ENCODE measurements at places on chromosomes 6 and 20.

GRCh38 chr20:3307725-3308124, 68.7 kb upstream of the SLC4A11 start:
- DNase-seq: no peak

GRCh38 chr6:149457316-149457884, 27.4 kb downstream of the ZC3H12D start:
- no peak for DNase-seq

DNA sequence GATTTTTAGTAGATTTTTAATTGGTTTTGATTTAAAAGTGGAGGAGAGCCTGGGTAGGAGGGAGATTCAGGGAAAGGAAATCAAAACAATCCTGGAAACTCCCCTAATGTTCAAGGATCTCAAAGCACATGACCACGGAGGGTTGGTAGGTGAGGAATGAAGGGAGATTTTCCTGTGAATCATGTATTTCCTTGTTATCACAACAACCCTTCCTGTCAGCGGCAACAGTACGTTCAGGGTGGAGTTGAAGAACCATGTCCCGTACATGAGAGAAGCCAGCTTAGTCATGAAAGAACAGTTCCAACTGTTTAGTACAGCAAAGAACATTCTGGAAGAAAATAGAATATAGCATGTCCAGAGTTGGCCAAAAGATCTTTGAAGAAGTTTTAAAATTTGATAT, 79.4 kb upstream of the SCAF8 start:
- DNase-seq: no peak

DNA sequence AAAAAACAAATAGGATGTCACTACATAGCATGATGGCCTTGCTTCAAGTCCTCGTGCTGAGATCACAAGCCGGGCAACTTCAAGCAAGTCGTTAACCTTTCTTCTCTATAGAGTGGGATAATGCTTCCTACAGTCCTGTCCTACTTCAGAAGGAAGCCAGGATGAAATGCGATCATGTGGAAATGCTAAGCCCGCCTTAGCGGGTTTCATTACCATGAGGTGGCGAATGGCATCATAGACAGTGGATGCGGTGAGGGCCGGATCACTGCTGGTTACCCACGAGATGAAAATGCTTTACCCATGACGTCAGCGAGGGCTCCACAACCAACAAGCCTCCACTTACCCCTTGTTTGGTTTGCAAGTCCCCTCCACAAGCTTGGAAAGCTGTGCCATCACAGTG, 206.4 kb downstream of the TBXT start:
- no peak for DNase-seq

GRCh38 chr6:145506565-145506964, 228.8 kb downstream of the EPM2A start:
- DNase-seq: no peak

GRCh38 chr6:28657381-28657768, 131.7 kb downstream of the GPX5 start:
- DNase-seq: no peak

DNA sequence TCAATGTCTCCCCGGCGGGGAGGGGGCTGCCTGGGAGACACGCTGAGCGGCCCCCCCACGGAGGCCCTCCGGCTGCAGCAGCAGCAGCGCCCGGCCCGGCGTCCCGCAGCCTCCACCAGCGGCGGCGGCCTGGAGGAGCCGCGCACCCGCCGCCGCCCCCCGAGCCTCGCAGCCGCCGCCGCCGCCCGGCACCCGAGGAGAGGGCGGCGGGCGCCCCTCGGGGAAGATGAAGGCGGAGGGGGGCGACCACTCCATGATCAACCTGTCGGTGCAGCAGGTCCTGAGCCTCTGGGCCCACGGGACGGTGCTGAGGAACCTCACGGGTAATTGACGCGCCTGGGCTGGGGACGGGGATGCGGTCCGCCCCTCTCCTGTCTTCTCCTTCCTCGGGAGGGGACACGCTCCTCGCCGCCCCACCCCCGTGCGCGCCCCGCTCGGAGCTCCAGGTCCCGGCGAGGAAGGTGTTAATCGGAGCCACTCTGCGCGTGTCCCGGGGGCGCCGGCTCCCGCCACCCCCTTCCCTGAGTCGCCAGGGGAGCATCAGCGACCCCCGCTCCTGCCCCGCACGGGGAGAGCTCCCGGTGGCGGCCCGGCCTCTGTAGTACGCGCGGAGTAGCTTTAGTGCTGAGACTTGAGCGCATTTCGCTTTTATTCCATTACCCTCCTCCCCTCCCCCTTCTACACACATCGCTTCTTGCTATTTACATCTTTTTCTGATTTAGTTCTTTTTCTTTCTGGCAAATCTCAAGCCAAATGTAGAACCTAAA, 686 bp downstream of the TMEM170B start:
- DNase-seq: peak; percentile 30

- no peak for DNase-seq
These were observed 917.9 kb downstream of the KIF16B start for GRCh38 chr20:15655295-15655874.

GRCh38 chr6:69305456-69305855, 491.4 kb downstream of the LMBRD1 start:
- DNase-seq: no peak

- no peak for DNase-seq
These were observed 23.5 kb downstream of the MCM8 start for GRCh38 chr20:5973971-5974370.

GRCh38 chr6:22653980-22654610, 84.7 kb downstream of the HDGFL1 start:
- DNase-seq: no peak

- DNase-seq: no peak
These were observed 25.2 kb downstream of the PHF3 start for GRCh38 chr6:63660757-63661156.

DNA sequence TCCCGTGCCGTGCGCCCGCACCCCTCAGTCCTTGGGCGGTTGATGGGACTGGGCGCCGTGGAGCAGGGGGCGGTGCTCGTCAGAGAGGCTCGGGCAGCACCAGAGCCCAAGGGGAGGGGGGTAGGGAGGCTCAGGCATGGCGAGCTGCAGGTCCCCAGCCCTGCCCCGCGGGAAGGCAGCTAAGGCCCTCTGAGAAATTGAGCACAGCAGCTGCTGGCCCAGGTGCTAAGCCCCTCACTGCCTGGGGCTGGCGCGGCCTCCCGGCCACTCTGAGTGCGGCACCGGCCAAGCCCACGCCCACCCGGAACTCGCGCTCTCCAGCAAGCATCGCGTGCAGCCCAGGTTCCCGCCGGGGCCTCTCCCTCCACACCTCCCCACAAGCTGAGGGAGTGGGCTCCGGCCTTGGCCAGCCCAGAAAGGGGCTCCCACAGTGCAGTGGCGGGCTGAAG, 16.4 kb downstream of the SOX4 start:
- no peak for DNase-seq

DNA sequence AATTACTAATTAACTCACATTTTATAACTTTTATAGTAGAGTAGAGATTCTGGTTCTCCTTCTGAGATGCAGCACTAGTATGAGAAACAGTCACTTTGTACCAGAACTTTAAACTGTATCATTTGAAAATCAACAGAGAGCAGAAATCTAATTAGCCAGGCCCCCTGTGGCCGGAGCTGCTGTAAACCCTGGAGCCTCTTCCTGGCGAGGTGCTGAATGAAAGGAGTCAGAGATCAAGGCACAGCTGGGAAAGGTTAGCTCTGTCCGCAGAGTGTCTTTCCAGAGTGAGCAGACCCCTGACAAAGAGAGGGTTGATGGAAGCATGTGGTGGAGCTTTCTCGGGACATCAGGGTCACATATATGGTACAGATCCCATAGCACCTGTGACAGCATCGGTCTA, 703.8 kb downstream of the RFPL4B start:
- DNase-seq: no peak

GRCh38 chr6:138948004-138948403, 40.0 kb downstream of the REPS1 start:
- DNase-seq: no peak

DNA sequence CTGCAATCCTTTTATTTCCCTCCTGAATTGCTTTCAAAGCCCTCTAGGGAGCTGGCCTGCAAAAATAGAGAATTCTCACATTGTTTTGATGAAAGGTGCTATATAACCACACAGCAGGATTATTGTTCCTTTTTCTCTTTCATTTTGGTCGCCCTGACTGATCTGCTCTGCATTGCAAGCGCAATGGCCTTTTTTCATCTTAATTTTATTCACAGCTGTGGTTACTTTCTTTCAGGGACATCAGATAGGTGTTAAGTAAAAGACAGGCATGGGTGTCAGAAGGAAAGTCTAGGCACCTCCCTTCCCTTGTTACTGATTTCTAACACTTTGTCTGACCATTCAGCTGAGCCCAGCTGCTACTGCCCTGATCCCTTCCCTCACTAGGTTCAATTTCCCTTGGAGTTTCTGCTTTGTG, 850.5 kb upstream of the MAP3K7 start:
- DNase-seq: no peak

DNA sequence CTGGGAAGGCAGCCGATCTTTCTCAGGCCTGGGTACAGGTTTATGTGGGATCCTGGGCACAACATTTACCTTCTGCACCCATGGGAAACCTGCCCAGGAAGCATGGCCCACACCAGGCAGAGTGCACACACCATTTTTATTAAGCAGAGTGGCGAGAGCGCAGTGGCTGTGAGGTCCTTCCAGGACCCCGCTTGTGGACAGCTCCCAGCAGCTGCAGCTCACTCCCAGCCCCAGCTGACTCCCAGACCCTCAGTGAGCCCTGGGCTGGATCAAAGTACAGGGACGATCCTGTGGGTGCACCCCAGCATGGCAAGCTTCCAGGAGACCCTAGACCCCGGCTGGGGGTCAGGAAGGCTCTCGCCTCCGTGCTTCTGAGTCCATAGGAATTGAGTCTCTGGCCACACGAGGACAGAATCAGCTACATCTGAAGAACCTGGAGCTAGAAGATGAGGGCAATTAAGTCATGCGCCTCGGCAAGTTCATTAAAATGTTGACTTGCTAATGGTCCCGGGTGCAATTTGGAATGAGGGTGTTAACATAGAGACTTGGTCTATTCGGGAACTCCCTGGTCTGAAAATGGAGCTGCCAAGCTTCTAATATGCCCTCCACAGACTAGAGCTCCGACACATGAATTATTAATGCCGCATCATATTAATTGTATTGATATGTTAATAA, 65.4 kb upstream of the SLCO4A1 start:
- no peak for DNase-seq

DNA sequence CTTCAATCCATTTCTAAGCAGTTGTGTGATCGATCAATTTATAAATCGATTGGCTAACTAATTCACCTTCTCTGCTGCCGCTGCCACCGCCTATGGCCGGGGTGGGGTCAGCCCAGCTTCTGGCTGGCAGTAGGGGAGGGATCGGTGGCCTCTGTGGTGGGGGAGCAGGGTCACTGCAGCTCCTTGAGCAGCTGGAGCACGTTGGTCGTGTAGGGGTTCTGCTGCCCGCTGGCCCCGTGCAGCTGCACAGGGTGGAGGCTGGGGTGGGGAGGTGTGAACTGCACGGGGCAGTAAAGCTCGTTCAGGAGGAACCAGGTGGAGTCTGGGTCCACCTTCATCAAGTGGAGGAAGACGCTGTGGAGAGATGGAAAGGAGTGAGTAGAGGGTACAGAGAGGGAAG, 50.0 kb downstream of the TTI1 start:
- DNase-seq: no peak

DNA sequence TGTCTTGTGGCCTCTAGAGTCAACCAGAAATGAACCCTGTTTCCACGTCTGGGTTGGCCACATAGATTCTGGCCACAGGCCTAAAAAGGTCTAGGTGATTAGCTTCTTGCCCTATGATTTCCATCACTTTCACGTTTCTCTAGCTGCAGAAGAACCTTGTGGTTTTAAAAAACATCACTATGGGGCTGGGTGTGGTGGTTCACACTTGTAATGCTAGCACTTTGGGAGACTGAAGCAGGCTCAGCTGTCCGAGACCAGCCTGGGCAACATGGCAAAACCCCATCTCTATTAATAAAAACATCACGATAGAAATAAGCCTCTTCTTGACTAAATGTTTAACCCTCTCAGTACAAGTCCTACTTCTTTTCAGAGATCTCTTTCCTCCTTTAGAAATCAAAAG, 27.6 kb downstream of the POLR1C start:
- DNase-seq: no peak

- DNase-seq: no peak
These were observed 121.6 kb downstream of the ISM1 start for GRCh38 chr20:13342469-13343242.

GRCh38 chr6:101069191-101069795, 188.2 kb upstream of the ASCC3 start:
- no peak for DNase-seq

DNA sequence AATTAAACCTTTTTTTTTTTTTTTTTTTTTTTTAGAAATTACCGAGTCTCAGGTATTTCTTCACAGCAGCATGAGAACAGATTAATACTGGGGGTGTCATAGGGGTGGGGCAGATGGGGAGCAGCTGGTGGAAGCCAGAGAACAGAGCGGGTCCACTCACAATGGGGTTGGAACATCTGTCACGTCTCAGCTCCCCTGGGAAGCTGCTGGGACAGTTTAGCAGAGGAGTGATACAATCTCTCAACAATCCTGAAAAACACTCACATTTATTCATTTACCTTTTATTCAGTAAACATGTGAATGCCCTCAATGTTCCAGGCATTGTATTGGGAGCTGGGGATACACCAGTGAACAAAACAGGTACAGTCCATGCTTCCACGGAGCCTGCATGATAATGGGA, 162.2 kb downstream of the SMOC2 start:
- no peak for DNase-seq

GRCh38 chr6:144657691-144658090, 372.6 kb downstream of the UTRN start:
- DNase-seq: no peak

DNA sequence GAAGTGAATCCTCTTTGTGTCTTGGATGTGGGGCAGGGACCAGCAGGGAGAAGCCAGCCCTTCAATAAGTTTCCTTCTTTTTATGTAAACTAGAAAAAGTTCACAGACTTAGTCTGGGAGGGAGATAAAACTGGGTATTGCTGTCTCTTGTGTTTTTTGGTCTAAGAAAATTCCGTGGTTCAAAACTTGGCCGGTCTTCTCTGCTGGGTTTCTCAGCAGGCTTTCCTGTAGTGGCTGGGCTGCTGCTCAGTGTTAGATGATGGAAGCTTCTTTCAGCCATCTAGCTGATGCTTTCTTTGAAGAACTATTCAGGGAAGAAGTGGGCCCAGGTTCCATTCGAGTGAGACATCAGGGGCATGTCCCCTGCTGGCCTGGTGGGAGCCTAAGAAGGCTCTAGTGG, 70.7 kb upstream of the SCP2D1 start:
- DNase-seq: no peak

GRCh38 chr6:10411131-10411970, 3.5 kb downstream of the TFAP2A start:
- DNase-seq: no peak

GRCh38 chr20:19401096-19401495, 188.7 kb downstream of the SLC24A3 start:
- DNase-seq: no peak

GRCh38 chr6:119256978-119257462, 92.5 kb downstream of the MAN1A1 start:
- no peak for DNase-seq

- DNase-seq: no peak
These were observed 116.6 kb upstream of the PROKR2 start for GRCh38 chr20:5433352-5433751.

DNA sequence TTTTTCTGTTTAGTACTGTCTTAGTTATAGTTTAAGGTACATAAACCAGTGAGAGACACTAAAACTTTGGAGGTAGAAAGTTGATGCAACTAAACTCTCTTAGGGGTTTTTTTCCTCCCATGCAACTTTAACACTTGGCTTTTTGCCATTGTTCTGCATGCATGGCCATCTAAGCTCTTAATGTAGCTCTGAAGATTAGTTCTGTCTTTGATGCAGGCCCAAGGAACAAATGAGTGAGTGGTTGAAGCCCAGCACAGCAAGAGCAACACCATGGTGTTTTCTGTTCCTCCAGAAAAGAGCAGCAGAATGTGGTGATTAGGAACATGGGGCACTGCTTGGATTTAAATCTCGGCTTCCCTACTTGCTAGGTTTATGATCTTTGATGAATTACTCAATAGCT, 89.3 kb downstream of the L3MBTL3 start:
- DNase-seq: no peak
